DMS79 (cell line): ENCODE measurements at places on chromosomes 4 and X.

DNA sequence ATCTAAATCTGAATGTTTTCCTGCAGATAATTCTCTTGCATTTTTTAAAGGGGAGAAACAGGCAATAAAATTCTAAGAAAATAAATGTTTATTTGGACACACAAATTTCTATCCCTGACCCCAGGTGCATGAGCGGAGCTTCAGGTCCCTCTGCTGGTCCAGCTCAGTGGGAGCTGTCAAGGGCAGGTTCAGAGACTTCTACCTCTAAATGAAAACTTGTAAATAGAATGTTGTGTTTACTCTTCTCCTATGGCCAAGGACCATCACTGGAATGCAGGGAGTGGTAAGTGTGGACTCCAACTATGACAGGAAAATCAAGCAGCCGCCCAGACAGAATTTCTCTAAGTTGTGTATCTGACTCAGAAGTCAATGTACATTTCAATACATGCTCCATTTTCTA is 148.6 kb upstream of the TTC29 start:
- no peak for DNase-seq

- no peak for DNase-seq
Measured at GRCh38 chr4:81040012-81040659, 9.6 kb downstream of the BMP3 start.

DNA sequence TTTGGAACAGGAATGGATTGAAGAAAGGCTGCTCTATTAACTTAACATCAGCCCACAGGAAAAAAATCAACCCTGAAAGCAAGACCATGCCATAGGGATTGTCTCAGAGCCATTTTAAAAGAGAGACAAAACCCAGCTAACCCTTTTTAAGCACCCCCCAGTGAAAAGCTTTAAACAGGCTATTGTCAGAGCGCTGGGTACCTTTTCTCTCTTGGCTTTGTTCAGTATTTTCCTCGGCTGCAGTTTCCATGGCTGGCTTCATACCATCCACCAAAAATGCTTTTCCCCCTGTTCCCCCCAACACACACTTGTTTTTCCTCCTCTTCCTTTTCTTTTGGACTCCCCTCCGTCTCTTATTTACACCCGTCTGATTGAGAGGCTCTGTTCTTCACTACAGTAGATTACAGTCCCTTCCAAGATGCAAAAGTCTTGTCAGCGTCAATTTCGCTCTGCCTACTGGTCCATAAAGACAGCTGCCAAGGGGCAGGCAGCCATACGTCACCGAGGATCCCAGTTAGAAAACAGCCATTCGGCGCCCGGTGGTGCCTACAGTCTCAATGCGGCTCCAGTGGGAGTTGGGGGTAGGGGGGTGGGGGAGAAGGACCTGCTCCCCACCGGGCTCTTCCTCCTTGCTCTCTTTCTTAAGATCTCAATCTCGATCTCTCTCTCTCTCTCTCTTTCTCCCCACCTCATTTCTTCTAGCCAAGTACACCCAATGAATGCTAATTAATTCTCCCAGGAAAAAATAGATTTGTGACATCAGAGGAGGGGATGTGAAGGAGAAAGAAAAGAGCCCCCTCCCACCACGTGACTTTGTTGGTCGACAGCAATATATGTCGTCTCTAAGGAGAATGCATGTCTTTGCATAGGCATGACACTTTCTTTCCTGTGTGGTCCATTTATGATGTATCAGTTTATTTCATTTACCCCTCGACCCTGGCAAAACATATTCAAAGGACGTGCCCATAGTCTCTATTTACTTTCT is at the start of gene GPM6B:
Gene GPM6B, minus strand, starts transcription at position 451 of the 985 bp plus-strand sequence. Its CDS starts 189 bp downstream, at position 262.
- DNase-seq = no peak

- DNase-seq = no peak
Measured at GRCh38 chrX:154515090-154515965, 704 bp downstream of the FAM3A start.

GRCh38 chrX:40131654-40132337 is 34.0 kb upstream of the BCOR start:
- no peak for DNase-seq

DNA sequence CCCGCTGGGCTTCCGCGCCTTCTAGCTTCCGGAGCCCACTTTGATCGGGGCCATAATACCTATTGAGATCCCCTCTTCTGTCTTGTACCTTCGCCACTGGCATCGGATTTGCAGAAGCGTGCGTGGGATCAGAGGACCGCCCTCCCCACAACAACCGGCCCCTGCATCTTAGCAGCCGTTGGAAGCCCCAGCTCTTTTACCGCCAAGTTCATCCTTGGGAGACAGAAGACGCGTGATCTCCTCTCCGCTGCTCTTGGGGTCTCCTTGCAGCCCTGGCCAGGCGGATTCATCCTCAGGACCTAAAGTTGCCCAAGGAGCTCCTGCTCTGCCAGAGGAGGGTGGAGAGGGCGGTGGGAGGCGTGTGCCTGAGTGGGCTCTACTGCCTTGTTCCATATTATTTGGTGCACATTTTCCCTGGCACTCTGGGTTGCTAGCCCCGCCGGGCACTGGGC is 1.6 kb downstream of the SLIT2 start:
- DNase-seq = no peak

DNA sequence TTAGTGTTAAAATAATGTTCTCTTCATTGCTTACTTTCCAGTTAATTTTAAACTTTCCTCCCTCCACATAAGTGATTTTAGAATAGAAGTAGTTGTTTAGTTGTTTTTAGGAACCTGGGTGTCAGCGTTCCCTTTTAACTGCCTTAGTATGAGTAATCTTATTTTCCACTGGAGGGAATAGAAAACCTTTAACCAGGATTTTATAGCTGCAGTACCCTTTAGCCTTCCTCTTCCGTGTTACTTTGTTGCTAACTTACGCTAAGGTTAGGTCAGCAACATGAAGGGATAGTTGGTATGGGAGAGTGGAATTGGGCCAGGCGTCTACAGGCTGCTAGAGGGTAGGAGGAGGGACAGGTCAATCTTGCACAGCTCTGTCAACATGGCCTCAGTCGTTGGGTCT is 31.5 kb downstream of the SMS start:
- DNase-seq = no peak

DNA sequence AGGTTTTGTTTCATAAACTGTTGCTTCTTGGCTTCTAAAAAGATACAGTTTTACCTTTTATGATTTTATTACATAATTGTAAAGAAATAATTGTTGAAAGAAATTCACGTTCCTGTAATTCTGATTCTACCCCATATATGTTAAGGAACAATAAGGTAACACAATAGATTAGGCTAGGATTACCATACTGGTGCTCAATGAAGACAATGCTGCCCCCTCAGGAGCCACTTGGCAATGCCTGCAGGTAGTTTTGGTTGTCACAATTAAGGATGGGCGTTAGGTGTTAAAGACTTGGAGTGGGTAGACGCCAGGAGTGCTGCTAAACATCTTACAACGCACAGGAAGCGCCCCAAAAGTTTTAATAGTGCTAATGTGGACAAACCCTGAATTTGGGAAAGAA is 133.2 kb downstream of the NLGN4X start:
- DNase-seq = no peak

- DNase-seq = no peak
Measured at GRCh38 chrX:55841962-55842752, 124.6 kb downstream of the RRAGB start.

GRCh38 chr4:78937837-78938236 is 1.4 kb downstream of the PAQR3 start:
- no peak for DNase-seq

- DNase-seq = no peak
Measured at GRCh38 chr4:75340561-75340960, 173.6 kb downstream of the RCHY1 start.

DNA sequence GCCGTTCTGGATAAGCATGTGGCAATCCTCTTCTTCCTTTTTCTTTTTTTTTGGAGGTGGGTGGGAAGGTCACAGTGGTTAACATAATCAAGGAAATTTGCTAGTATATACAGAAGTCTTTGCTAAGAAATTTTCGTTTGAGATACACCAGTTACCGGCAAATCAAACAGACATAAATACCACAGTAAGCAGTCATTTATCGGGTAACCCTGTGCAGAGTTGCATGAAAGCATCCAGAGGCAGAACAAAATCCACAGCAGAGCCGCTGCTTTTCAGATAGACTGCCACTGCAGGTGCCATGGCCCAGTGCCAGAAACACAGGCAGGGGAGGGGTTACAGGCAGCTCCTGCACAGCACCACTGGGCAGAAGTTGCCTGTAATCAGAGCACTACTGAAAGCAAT is 179.1 kb upstream of the MAB21L2 start:
- peak; percentile 53 for DNase-seq

DNA sequence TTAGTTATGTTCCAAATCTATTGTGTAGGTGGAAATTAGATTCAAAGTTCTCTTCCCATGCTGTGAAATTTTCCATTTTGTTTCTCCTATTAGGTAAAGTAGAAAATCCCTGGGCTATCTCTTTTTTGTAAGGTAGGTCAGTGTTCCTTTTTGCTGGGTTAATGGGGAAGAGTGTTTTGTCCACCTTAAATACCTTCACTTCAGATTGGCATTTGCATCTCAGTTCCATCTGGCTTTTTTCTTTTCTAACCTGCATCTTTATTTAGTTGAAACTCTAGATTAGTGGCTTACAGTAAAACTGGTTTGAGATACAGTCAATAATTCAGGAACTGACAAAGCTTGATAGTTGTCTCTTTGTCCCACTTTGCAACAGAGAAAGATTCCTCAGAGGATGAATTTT is 1115.8 kb downstream of the PDHA2 start:
- no peak for DNase-seq

- no peak for DNase-seq
Measured at GRCh38 chr4:1746265-1746691, 25.0 kb downstream of the TACC3 start.

DNA sequence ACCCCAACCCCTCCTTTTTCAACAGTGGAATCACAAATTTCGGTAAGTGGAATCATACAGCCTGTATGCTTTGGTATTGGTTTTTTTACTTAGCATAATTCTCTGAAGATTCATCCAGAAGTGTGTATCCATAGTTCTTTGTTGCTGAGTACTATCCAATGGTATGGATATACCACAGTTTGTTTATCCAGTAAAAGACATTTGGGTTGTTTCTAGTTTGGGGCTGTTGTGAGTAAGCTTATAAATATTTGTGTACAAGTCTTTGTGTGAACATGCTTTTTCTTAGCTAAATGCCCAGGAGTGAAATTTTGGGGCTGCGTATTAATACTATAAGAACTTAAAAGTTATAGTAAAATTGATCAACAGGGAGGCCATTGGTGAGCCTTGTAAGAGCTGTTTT is 57.5 kb upstream of the GC start:
- DNase-seq = no peak

GRCh38 chrX:118551426-118551825 is 55.8 kb downstream of the DOCK11 start:
- no peak for DNase-seq

DNA sequence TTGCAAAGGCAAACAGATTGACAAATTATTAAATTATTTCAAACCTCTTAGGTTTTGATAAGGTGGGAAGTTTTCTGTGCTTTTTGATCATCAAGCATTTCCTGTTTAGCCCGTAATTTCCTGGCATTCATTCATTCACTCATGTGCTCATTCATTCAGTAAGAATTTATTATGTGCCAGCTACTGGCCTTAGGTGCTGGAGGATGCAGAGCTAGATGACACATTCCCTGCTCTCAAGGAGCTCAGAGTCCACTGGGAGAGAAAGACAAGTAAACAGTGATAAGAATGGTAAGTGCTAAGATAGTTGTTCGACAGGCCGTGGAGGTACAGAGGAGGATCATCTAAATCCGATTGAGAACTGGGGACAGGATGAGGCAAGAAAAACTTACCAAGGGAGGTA is 153.0 kb downstream of the DCTD start:
- no peak for DNase-seq

DNA sequence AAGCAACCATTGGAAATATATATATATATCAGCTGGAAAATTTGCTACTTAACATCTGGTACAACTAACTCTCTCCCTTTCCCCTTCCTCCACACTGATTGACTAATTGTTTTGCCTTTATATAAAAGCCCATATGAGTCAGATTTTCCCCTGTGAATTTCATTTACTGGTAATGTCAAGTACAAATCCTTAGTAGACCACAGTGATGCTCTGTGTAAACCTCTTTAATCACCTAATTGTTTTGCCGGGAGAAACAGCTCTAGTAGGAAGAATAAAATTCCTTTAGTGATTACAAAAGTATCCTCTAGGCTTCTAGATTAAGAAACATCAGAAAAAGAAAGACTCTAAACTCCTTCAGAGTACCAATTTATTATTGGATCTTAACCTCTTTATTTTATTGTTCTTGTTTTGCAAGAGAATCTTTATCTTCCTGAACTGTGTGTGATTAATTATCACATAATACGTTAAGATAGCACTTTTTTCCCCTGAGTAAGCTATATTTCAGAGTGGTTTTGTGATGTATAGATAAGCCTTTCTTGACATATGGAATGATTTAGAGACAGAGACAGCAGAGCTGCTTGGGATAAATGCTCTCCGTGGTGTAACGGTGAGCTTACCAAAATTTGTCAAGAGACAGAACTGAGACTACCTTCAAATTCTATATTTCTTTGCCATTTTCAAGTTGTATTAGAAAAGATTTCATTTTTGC is 1606.4 kb upstream of the TENM3 start:
- DNase-seq = no peak

- DNase-seq = no peak
Measured at GRCh38 chr4:169225058-169225751, 45.6 kb downstream of the SH3RF1 start.

DNA sequence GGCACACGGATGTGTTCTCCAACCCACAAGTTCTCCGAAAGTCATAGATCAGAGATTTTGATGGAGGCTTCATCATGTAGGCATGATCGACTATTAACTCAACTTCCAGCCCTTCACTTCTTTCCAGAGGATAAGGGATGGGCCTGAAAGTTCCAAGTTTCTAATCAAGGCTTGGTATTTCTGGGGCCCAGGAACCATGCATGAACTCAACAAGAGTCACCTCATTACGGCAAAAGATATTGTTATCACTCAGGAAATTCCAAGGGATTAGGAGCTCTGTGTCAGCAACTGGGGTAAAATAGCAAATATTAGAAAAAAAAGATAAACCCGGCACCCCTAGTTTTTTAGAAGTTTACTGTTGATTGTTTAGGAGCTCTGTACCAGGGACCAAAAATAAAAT is 240.1 kb upstream of the PPP1R2C start:
- no peak for DNase-seq

DNA sequence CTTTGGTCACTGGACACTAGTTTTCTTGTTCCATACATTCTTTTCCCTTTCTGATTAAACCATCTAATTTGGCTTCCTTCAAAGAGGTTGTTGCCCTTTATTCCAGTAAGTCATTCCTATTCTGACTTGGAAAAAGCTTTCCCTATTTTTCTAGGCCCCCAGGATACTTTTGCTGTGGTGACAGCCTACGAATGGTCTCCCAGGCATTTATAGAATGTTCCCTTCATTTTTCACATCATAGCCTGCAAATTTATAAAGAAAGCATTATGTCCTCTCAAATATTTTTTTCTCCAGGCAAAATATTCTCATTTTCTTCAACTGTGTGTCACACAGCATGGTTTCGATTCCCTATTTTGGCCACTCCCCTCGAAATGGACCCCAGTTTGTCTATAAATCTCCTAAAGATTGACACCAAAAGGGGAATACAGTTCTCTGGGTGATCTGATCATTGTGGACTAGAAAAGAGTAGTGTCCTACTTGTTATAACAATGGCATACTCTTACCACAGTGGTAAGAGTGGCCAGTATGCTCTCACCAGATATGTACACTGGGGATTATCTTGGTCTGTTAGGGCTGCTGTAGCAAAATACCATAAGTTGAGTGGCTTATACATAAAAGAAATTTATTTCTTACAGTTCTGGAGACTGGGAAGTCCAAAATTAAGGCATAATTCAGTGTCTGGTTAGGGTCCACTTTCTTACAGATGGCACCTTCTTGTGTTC is 41.5 kb upstream of the BMP2K start:
- DNase-seq = no peak

- DNase-seq = no peak
Measured at GRCh38 chr4:155510771-155511170, 134.0 kb upstream of the MAP9 start.

GRCh38 chr4:55549888-55550287 is 3.2 kb upstream of the CLOCK start:
- DNase-seq = no peak
